ENCODE measurements at places on chromosomes 16 and 17.
A peak's percentile ranks its signal among the peaks of the same experiment; 100 is the strongest.

GRCh38 chr17:5209396-5209795 lies 17.7 kb upstream of the ZNF594 start:
- H3K4me3 ChIP-seq, result no peak overlapping the region
- peak; percentile 25 for DNase-seq
- H3K4me1 ChIP-seq, result no peaks in the 10 kb centered on the region
- H3K27me3 ChIP-seq, result no peaks in the 10 kb centered on the region
- H3K36me3 ChIP-seq, result no peaks in the 10 kb centered on the region

GRCh38 chr17:67759355-67760171 lies 41.8 kb downstream of the NOL11 start:
- H3K4me1 ChIP-seq, result no peaks in the 10 kb centered on the region
- DNase-seq, result peak; percentile 37
- no peak overlapping the region for H3K4me3 ChIP-seq
- no peaks in the 10 kb centered on the region for H3K36me3 ChIP-seq
- H3K27ac ChIP-seq, result no peak overlapping the region

- DNase-seq, result no peak
- no peaks in the 10 kb centered on the region for H3K4me1 ChIP-seq
These were observed 6.7 kb downstream of the KCNH4 start for GRCh38 chr17:42174126-42174783.

DNA sequence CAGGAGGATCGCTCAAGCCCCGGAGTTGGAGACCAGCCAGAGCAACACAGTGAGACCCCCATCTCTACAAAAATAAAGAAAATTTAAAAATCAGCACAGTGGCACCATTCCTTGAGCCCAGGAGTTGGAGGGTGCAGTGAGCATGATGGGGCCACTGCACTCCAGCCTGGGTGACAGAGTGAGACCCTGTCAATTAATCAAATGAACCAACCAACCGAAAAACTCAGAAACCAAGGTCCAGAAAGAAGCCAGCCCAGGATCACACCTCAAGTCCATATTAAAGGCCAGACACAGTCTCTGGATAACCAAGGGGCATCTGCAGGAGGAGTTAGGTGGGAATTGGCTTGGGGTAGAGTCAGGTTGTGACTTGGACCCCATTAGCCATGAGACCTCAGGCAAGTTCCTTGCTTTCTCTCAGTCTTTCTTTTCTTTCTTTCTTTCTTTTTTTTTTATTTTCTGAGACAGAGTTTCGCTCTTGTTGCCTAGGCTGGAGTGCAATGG lies 2.4 kb downstream of the HSD17B1 start:
- peak overlapping the region; percentile 89 for H3K4me3 ChIP-seq
- peak overlapping the region; percentile 84 for H3K27ac ChIP-seq
- peaks cover 12% of the 10 kb centered on the region for H3K4me1 ChIP-seq
- H3K36me3 ChIP-seq, result no peaks in the 10 kb centered on the region

GRCh38 chr16:14658063-14658462 lies 25.3 kb downstream of the BFAR start:
- no peak overlapping the region for H3K27ac ChIP-seq
- H3K36me3 ChIP-seq, result peaks cover 6% of the 10 kb centered on the region
- DNase-seq, result no peak
- no peak overlapping the region for H3K4me3 ChIP-seq
- H3K4me1 ChIP-seq, result no peaks in the 10 kb centered on the region

DNA sequence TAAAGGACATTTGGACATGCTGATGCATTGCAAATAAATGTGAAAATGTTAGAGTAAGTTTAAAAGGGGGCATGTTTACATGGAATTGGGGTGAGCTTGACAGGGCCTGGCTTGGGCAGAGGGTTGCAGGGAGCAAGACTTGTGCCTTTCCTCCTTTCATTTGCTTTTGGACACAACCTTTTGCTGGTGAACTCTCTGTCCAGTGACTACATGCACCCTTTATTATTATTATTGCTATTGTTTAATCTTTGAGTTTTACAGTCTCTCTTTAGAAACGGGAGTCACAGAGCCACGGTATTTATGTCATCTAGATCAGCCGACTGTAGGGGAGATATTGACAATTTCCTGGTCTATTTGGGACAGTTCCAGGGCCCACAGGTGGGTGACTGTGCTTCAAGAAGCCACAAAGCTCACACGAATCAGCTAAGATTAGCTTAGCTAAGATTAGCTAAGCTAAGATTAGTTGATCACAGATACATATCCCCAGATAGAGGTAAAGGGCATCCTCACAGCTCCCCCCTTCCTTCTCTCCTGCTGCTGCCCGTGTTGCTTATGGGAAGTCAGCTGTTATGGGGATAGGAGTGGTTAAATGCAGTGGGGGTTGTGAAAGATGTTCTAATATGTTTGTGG lies 28.9 kb upstream of the ETV4 start:
- H3K27ac ChIP-seq, result no peak overlapping the region
- no peaks in the 10 kb centered on the region for H3K36me3 ChIP-seq
- DNase-seq, result no peak
- H3K4me1 ChIP-seq, result no peaks in the 10 kb centered on the region
- no peak overlapping the region for H3K4me3 ChIP-seq

GRCh38 chr17:58028578-58028977 lies 21.5 kb upstream of the SRSF1 start:
- no peak overlapping the region for H3K27ac ChIP-seq
- no peak overlapping the region for H3K4me3 ChIP-seq
- H3K4me1 ChIP-seq, result no peaks in the 10 kb centered on the region
- no peak for DNase-seq

GRCh38 chr16:49455991-49456745 lies 82.6 kb downstream of the C16orf78 start:
- H3K27ac ChIP-seq, result no peak overlapping the region
- H3K4me3 ChIP-seq, result no peak overlapping the region
- no peak for DNase-seq
- H3K36me3 ChIP-seq, result no peaks in the 10 kb centered on the region
- no peaks in the 10 kb centered on the region for H3K4me1 ChIP-seq

DNA sequence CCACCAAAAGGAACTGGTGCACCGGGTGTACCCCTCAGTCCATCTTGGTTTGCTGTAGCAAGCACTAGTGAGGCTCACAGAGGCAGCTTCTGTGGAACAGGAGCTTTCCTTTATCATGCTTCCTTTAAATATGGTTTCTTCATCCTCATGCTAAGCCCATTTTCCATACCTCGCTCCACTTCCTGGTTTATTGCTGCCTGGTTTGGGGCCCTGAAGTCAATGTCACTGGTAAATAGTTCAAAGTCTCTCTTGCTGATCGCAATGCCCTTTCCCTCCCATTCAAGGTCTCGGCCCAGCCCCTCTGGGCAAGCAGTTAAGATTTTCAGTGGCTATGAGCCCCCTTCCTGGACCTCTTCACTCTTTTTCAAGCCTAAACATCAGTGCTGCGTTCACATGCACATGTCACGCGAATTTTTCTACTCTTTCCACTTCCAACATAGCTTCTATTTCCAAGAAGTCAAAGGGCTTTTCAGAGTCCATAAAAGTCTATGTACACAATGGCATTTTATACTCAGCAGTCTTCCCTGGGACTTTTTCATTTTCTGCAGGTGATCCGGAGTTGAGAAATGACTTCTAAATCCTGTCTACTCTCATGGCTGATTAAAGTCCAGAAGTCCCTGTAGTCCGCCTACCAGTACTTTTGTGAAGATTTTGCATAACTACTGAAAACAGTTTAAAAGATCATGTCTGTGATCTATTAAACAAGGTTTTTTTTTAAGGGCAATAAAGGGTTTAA lies 323.8 kb upstream of the ZFHX3 start:
- H3K27ac ChIP-seq, result no peak overlapping the region
- no peak for DNase-seq
- H3K27me3 ChIP-seq, result no peaks in the 10 kb centered on the region

GRCh38 chr17:60554377-60554788 lies 28.3 kb upstream of the APPBP2 start:
- H3K4me3 ChIP-seq, result no peak overlapping the region
- no peak for DNase-seq
- no peaks in the 10 kb centered on the region for H3K36me3 ChIP-seq
- H3K27me3 ChIP-seq, result no peaks in the 10 kb centered on the region
- no peak overlapping the region for H3K27ac ChIP-seq

DNA sequence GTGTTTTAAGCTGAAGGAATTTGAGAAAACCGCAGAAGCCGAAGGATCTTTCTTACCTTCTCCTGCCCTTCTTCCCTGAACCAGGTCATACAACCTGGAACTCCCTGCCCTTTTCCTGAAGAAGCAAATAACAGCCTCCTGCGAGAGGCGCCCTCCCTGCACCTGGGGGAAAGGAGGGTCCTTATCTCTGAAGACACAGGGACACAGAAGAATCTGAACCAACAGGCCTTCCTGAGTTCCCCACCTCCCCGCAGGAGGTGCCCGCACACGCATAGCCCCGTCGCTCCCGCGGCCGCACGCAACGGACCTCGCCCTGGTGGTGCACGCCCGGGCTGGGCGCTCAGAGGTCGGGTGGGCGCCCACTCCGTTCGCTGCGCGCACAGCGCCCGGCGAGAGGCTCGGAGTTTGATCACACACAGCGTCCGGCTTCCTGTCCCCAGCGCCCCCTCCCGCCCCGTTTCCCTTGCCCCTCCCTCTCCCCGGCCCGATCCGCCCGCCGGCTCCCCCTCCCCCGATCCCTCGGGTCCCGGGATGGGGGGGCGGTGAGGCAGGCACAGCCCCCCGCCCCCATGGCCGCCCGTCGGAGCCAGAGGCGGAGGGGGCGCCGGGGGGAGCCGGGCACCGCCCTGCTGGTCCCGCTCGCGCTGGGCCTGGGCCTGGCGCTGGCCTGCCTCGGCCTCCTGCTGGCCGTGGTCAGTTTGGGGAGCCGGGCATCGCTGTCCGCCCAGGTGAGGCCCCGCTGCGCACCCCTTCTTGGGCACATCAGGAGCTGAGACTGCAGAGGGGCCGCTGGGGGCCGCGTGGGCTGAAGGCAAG lies at the start of gene TNFSF12:
Gene TNFSF12 (plus strand): TSS at position 474 of the 816 bp plus-strand sequence. CDS start 96 bp downstream, at position 570.
- peak within 1 kb of the TSS; percentile 53 for H3K27ac ChIP-seq
- no peaks in the 10 kb centered on the region for H3K4me1 ChIP-seq
- peak within 1 kb of the TSS; percentile 55 for H3K4me3 ChIP-seq
- peak; percentile 75 for DNase-seq

DNA sequence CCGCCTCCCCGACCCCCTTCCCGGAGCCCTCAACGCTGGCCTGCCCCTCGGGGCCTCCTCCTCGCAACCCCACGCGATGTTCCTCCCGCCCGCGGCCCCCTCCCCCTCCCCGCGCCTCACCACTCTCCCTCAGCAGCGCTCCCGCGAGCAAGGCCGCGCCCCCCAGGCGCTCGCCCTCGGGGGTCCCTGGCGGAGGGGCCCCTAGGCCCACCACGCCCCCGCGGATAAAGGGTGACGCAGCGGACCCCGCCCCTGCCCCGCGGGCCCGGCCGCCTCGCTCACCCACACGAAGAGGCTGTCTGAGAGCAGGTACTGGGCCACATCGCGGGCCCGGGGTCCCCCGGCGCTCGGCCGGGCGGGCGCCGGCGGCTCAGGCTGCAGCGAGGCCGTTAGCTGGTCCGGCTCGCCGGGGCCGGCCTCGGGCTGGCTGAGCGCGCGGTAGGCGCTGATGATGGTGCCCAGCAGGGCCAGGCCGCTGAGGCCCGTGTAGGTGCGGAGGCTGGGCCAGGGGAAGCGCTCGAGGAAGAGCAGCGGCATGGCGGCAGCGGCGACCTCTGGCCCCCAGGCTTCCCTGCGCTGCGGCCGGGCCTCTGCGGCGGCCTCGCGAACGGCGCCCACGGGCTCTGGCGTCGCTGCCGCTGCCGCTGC lies 430 bp downstream of the AMFR start:
- DNase-seq, result peak; percentile 55
- H3K27ac ChIP-seq, result peak overlapping the region; percentile 87
- H3K4me3 ChIP-seq, result peak overlapping the region; percentile 77
- H3K36me3 ChIP-seq, result no peaks in the 10 kb centered on the region
- no peaks in the 10 kb centered on the region for H3K27me3 ChIP-seq

DNA sequence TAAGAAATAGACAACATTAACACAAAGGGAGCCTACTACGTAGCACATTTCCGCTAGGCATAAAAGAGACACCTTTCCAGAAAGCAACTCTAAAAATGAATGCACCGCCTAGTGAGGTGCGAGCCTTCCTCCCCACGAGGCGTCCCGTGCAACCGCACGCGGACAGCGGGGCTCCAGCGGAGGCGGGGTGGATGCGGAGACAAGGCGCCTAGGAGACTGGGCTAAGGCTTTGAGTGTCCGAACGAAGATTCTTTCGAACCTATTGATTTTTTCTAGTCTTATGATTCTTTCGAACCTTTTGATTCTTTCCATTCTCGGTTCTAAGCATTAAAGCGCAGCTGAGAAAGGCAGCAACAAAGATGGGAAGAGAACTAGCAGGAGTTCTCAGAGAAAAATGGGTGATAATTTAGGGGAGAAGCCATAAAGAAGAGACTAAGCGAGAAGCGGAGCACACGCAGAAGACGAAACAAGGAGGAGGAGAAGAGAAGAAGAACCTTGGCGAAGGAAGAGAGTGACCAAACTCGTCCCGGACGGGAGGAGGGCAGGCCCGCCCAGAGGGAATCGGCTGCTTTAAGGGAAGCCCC lies 394 bp upstream of the CPD start:
- no peaks in the 10 kb centered on the region for H3K27me3 ChIP-seq
- H3K4me1 ChIP-seq, result no peaks in the 10 kb centered on the region
- DNase-seq, result no peak
- peak overlapping the region; percentile 85 for H3K4me3 ChIP-seq

- H3K27me3 ChIP-seq, result no peaks in the 10 kb centered on the region
- no peak overlapping the region for H3K4me3 ChIP-seq
- H3K4me1 ChIP-seq, result no peaks in the 10 kb centered on the region
- DNase-seq, result no peak
- H3K36me3 ChIP-seq, result no peaks in the 10 kb centered on the region
- H3K27ac ChIP-seq, result no peak overlapping the region
These were observed 172.5 kb downstream of the HS3ST3A1 start for GRCh38 chr17:13429201-13429600.

DNA sequence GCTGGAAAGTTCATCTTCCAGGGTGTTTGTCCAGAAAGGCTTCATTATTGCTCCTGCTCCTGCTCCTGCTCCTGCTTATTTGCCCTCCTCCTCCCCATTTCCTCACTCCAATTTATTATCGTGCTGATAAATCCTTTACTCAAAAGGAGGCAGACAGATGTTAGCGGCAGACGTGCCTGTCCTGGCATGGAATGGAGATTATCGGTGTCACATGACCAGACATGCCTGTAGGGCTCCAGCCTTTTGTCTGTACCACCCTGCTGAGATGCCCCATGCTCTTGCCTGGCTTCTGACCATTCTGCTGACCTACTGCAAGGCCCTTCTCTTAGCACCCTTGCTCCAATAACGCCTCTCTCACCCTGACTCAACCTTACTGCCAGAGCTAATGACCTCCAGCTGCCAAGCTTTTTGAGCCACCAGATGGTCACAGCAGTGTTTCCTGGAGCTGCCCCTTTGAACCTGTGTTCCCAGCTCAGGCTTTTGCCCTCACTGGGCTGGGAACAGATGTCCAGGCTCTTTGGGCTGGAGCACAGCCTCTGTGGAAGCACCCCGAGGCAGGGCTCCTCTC lies 12.8 kb downstream of the DNAH9 start:
- H3K27me3 ChIP-seq, result no peaks in the 10 kb centered on the region
- DNase-seq, result no peak
- peaks cover 15% of the 10 kb centered on the region for H3K4me1 ChIP-seq
- H3K27ac ChIP-seq, result no peak overlapping the region
- no peaks in the 10 kb centered on the region for H3K36me3 ChIP-seq
- no peak overlapping the region for H3K4me3 ChIP-seq

GRCh38 chr16:89175280-89176146 lies 4.0 kb downstream of the CDH15 start:
- no peaks in the 10 kb centered on the region for H3K4me1 ChIP-seq
- no peaks in the 10 kb centered on the region for H3K27me3 ChIP-seq
- H3K27ac ChIP-seq, result no peak overlapping the region
- no peaks in the 10 kb centered on the region for H3K36me3 ChIP-seq
- DNase-seq, result no peak

Data from right lobe of liver (tissue), 6 donors.